ENCODE measurements at places on chromosomes 2 and 18.

DNA sequence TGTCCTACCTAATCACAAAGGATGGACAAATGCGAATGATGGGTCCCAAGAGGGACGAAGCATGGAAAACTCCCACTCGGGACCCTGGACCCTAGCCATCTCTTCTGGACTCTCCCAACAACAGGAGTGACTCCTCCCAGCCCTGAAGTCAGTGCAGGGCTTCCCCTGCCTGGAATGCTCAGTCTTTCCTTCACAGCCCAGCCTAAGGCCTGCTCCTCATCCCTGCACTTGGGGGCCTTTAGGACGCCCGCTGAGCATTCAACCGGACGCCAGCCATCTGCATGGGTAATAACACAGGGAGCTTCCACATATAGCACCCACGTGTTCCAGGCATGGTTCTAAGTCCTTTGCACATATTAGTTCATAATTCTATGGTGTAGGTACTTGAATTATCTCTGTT, 237.5 kb downstream of the KLHL29 start:
- no peak for DNase-seq

GRCh38 chr2:238892204-238892500, 44.3 kb downstream of the TWIST2 start:
- DNase-seq: no peak

DNA sequence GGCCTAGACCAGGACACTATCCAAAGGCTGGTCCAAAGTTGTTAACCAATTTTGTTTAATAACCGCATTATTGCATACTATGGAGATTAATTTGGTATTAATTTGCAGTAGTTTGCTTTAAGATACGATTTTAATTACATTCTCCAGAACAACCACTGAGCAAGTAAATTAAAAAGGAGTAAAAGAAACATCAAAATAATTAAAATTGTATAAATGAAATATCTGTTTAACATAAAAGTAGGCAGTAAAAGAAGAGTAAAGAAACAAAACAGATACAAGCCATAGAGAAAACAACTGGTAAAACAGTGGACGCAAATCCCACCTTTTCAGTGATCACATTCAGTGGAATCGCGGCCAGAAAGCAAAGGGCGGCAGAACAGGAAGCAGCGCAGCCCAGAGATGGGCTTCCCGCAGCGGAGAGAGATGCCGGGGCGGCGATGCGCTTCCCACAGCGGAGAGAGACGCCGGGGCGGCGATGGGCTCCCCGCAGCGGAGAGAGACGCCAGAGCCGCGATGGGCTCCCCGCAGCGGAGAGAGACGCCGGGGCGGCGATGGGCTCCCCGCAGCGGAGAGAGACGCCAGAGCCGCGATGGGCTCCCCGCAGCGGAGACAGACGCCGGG, 176.8 kb downstream of the RTP5 start:
- no peak for DNase-seq

DNA sequence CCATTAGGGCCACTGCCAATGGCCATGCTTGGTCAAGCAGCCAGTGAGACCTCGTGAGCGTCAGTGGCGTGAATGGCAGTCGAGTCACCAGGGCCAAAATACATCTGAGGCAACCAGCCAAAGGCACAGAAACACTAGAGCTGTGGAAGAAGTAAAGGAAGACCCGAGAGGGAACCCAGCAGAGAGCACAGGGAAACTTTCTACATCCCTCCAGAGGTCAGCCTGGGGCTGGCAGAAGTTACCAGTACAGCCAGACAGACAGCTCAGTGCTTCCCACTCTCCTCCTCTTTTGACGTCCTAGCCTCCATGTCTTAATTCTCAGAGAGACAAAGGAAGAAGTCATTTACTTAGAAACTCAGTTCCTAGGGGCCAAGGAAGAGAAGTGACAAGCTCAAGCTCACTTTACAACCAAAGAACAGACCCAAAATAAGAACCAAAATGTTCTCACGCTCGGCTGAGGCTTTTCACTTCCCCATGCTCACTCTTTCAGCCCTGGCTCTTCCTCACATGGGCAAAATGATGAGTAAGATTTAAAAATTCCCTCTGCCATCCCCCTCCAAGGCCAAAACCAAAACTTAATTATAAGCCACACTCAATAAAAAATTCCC, 8.7 kb downstream of the CYRIA start:
- no peak for DNase-seq

- no peak for DNase-seq
Observed at GRCh38 chr2:35852-36251, 10.5 kb downstream of the FAM110C start.
